Spinal cord (tissue), 10 donors: ENCODE measurements at places on chromosomes 13 and 19. TPM values are rescaled to one million over a fixed set of nuclear protein-coding genes. Genes with fewer than 3 reads are reported as not detected.

Gene NCR1
- polyA plus RNA-seq: not detected

Gene ZNF560
- polyA plus RNA-seq: 0.96 TPM

Gene DPF1
- 90.1 TPM for polyA plus RNA-seq

Gene TUBA3C
- not detected for polyA plus RNA-seq

Gene SH2D3A
- polyA plus RNA-seq: 1.3 TPM

Gene PABPC3
- polyA plus RNA-seq: 1.3 TPM

Gene ELAVL1
- 62.9 TPM for polyA plus RNA-seq

Gene RFPL4A
- not detected for polyA plus RNA-seq

Gene TJP3
- 1.00 TPM for polyA plus RNA-seq

Gene ARRDC5
- polyA plus RNA-seq: 0.26 TPM

Gene ACP7
- polyA plus RNA-seq: 0.35 TPM

Gene TINCR
- polyA plus RNA-seq: 5.1 TPM

Gene C1QTNF9
- polyA plus RNA-seq: 0.39 TPM

Gene ELSPBP1
- polyA plus RNA-seq: 0.29 TPM
